ENCODE measurements at places on chromosomes 1 and 21. TPM values are rescaled to one million over a fixed set of nuclear protein-coding genes. Genes with fewer than 3 reads are reported as not detected.
A peak's percentile ranks its signal among the peaks of the same experiment; 100 is the strongest.

DNA sequence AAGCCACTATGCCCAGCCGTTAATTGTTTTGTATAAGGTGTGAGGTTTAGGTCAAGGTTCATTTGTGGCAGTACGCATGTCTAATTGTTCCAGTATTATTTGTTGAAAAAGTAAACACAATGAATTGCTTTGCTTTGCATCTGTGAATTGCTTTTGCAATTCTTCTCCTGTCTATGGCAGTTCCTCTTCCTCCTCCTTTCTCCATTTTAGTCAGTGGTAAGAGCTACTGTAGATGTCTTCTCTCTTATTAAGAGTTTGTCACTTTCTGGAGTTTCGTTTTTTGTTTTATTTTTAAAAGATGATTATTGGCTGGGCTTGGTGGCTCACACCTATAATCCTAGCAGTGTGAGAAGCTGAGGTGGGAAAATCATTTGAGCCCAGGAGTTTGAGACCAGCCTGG lies 29.2 kb downstream of the C1orf185 start:
- DNase-seq = no peak

DNA sequence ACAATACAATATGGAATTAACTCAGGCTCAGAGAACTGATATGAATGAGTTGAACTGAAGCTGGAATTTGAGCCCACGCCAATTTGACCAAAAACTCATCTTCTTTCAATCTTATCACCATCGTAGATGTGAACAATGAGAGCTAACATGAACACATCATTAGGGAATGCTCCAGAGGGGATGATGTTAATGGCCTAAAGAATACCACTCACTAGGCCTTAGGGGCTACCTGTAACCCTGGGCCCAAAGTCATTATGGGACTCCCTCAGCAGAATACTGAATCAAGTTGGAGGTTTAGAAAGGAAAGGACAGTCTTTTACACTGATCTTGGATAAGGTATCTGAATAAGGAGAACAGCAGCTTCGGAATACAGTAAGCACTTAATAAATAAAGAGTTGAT lies 73.6 kb downstream of the C1orf94 start:
- DNase-seq = no peak

DNA sequence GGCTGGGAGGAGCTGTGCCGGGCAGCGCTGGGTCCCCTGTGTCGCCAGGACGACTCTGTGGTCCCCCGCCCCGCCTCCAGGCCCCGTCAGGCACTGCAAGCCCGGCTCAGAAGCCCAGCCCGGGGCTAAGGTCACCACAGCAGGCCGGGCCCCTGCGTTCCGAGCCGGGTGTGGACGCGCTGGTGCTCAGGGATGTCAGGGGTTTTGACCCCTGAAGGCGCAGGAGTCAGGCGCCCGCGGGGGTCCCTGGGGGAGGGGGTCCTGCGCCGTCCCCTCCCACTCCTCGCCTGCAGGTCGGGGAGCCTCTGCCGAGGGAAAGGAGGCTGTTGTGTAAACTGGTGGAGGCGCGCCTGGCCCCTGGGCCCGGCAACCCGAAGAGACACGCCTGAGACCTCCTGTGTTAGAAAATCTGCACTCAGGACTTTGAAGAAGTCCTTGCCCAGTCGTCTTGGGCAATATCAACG lies 23.7 kb upstream of the TMEM54 start:
- DNase-seq = no peak

- no peak for DNase-seq
Measured at GRCh38 chr21:34354836-34355235, 9.0 kb upstream of the KCNE2 start.

DNA sequence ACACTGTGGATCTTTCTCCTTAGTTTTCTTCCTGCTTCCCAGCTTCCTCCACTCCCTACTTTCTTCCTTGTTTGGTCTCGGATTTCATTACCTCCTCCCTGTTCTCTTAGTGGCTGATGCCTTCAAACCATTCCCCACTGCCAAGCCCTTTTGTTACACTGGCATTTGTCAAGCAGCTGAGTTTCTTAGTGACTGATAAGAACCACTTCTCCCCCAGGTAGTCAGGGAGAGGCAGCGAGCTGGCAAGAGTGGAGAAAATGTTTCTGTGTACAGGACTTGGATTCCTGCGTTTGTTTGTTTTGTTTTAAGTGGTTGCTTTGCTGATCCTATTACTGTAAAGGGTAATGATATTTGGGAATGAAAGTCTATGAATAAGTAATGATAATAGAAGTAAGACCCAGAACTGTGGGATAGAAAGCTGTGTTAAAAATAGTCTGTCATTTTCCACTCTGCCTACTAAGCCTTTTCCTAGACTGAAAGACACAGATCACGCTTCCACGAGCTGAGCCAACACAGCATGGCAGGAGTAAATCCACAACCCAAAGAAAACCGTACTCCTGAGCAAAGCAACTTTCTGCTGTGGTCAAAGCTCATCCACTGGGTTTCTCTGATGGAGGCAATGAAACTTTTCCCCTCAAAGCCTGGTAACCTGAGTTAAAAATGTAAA lies 10.1 kb upstream of the SERTAD4 start:
- peak; percentile 61 for DNase-seq

DNA sequence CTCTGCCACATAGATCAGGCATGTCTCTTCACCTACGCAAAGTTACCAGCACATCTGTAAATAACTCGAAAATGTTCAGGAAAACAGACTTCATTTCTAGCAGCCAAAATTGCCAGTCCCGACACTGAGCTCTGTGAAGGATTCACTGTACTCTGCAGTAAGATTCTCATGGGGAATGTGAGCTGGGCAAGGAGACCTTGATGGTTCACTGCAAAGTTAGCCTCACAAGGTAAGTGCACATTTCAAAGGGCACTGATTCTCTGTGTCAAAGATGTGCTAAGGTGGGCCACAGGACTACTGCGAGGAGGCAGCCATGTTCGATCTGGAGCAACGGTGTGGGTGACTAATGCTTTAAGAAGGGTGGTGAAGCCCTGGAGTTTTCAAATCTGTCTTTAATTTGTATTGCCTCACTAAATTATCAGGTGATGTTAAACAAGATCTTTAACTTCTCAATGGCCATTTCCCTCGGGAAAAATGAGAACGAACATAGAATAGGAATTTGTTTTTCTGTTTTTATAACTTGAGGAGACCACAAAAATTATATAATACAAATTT lies 25.2 kb downstream of the STPG1 start:
- no peak for DNase-seq

- no peak for DNase-seq
Measured at GRCh38 chr1:4597020-4597419, 57.4 kb upstream of the AJAP1 start.

GRCh38 chr1:156894711-156895454 lies 1.4 kb downstream of the PEAR1 start:
- peak; percentile 44 for DNase-seq

DNA sequence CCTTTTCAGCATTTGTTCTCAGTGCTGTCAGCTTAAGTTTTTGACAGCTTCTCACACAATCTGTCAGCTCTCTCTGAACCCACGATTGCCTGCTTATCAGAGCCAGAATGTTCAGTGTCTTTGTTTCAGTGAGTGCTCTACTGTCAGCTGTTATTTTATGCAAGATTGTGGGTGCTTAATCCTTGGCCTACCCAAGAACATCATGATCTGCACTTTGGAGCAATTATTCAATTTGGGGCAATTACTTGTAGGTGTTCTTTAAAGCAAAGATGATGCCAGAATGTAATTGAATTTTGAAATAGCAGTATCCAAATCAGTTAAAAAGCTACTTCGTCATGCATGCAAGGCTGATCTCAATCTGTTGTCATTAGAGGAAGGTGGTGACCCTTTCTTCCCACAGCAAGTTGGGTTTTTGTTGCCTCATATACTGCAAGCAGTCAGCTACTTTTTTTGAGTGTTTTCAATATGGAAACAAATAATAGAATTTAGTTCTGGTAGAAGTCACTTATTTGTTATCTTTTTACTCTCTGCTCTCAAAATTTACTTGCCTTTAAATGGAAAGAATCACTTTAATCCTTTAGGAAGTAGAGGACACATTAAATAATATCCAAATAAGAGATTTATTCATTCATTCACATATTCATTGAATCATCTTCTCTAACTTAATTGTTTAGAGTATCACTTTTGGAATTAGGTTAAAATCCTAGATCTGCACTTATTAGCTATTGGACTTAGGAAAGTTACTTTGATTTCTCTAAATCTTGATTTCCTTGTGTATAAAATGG lies 253.5 kb upstream of the CACYBP start:
- DNase-seq = no peak

- DNase-seq = peak; percentile 71
Measured at GRCh38 chr1:47478090-47478489, 40.2 kb downstream of the FOXD2 start.

DNA sequence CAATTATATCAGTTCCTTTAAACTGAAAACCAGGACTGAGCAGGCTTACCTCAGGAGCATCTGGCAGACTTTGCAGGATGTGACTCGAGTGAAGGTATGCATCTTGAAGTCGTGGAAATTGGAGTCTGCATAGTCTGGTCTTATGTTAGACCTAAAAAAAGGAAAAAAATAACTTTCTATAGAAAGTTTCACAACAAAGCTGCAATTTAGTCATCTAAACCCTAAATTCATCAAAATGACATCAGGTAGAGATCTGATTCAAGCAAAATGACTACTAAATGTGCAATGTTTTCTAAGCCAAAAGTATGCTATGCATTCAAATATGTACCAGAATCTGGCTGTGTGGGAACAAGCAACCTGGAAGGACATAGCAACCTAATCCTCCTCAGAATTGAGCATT lies 260.1 kb downstream of the VAV3 start:
- DNase-seq = no peak

Gene CDC73
- 59.8 TPM for total RNA-seq

Gene NCAM2
- total RNA-seq = 8.8 TPM

Gene GSTM5
- 11.7 TPM for total RNA-seq

Gene CLIC6
- 23.5 TPM for total RNA-seq

Gene PAPPA2
- 0.50 TPM for total RNA-seq

Gene IGSF3
- 15.8 TPM for total RNA-seq

Gene MCOLN2
- total RNA-seq = 5.1 TPM

Measured in lower lobe of right lung (tissue), 2 donors.